ENCODE measurements at places on chromosomes 3 and 15. TPM values are rescaled to one million over a fixed set of nuclear protein-coding genes. Genes with fewer than 3 reads are reported as not detected.

The IFRD2 gene
- total RNA-seq: 53.4 TPM

The ENTPD3 gene
- total RNA-seq: 0.13 TPM

The CCR8 gene
- total RNA-seq: not detected

The KNL1 gene
- total RNA-seq: 2.0 TPM

The GDPGP1 gene
- 6.3 TPM for total RNA-seq

The PLCB2 gene
- total RNA-seq: 0.43 TPM

All from smooth muscle cell of the pulmonary artery (primary cell).